Common myeloid progenitor, CD34-positive (primary cell): ENCODE measurements at places on chromosomes 16 and 17.
A peak's percentile ranks its signal among the peaks of the same experiment; 100 is the strongest.

GRCh38 chr17:65593092-65593854 is 31.8 kb upstream of the AXIN2 start:
- DNase-seq = no peak

DNA sequence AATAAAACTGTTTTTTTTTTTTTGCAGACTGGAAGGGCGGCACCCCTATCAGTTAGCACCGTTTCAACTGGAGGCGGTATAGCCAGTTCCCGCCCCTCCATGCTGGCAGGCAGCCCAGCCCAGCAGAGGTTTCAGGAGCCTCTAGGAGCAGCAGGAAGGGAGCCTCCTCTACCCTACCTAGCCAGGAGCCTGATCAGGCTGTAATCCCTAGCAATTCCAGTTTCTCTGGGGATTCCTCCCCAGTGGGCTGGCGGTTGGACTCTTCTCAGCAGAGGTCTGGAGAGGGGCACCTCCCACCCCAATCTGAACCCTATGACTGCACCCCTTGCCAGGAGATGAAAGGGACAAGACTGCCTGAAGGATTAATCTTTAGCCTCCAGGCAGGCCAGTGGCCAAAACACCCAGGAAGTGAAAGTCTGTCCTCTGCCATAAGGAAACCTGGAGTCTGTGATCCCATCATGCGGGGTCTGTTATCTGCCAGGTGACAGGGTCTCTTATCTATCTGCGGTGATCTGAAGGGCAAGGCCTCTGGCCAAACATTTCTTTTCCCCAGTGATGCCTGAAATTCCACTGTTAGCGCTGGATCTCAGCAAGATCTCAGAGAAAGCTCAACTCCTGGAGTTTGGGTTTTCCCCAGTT is 4.9 kb upstream of the CDH1 start:
- no peak for DNase-seq

GRCh38 chr16:84892097-84892496 is 72.3 kb downstream of the CRISPLD2 start:
- no peak for DNase-seq

DNA sequence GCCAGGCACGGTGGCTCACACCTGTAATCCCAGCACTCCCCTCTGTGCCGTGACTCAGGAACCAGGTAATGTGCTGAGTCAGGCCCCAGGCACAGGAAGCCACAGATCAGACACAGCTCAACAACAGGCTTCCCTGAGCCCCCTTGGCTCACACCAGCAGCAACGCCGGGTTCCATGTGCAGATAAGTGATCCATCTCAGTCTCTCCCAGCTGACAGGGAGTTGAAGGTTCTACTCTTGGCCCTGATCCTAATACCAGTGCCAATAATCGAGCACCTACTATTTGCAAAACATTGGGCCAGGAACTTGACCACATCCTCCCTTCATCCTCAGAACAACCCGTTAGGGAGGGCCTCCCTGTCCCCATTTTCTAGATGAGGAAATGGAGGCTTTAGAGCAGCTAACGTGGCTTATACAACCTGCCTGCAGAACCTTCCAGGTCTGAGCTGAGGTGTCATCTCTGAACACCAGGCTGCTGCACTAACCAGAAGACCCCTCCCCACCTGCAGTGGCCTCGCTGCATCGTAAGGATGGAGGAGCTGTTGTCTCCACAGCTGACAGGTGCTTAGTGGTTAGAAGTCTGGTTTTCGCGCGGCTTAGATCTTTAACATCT is 64.8 kb upstream of the AMZ2 start:
- peak; percentile 87 for DNase-seq

DNA sequence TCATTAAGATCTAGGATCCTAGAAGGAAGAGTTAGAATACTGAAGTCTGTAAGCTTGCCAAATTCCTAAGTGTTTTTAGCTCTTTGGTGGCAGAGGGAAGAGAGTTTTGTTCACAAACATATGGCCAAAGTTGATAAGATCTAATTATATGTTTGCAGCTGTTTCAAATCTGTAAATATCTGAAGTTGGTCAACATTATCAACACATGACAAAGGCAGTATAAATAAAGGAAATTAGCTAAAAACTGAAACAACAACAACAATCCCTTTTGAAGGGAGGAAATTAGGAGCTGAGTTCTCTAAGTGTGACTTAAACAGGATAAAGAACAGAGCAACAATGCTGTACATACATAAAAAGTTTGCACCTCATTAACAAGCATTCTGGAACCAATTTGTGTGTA is 208.7 kb downstream of the KCNJ2 start:
- DNase-seq = no peak

GRCh38 chr17:78122216-78122930 is 6.2 kb downstream of the TMC6 start:
- DNase-seq = peak; percentile 69

- no peak for DNase-seq
These were observed 11.0 kb downstream of the NPTX1 start for GRCh38 chr17:80465327-80465974.

DNA sequence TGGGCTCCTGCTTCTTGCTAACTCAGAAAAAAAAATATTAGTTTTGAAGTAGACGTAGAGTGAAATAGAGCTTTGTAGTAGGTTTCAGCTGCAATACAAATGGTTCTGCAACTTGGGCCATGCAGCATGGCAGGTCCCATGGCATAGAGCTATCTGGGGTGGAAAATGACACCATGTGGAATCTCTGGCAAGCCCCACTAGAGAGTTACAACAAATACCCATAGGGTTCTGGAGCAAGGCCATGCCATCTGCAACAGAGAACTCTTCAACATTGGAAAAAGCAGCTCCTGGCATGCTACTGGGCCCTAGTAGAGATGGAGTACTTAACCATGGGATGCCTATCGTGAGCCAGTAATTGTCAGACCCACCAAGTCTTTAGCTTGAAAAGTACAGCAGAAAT is 25.3 kb upstream of the RBBP6 start:
- DNase-seq = no peak

GRCh38 chr17:45107293-45108010 is 24.9 kb downstream of the PLCD3 start:
- DNase-seq = no peak

GRCh38 chr17:39935909-39936308 is 8.4 kb downstream of the LRRC3C start:
- no peak for DNase-seq

DNA sequence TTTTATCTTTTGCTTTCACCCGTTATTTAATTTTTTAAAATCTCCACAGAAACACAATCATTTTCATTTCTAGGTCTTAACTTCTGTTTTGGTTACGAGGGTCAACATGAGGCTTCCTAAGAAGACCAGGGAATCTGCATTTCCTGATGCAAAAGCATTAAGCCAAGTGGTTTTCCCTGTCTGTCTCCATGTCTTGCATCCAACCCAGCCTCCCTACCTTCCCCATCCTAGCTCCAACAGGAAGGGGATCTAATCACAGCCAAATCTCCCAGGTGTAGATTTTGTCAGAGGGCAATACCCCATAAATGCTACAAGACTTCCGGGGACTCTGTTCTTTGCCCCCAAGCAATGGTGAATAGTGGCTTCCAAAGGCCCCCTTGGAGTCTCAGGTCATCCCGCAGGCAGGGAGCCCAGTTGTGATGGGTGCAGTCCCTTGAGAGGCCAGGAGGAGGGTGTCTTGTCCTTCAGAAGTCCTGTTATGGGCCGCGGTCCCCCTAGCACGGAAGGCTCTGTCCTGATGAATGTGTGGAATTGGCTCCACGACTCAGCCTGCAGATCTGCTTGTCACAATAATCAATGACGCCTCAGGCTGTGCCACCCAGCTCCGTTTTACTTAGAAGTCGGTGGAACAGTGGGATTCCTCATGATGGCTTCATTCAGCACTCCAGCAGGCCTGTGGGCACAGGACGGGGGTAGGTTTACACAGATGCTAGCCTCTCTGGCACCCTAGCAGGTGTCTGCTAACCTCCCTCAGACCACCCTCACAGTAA is 141.1 kb downstream of the RGS9 start:
- peak; percentile 49 for DNase-seq

DNA sequence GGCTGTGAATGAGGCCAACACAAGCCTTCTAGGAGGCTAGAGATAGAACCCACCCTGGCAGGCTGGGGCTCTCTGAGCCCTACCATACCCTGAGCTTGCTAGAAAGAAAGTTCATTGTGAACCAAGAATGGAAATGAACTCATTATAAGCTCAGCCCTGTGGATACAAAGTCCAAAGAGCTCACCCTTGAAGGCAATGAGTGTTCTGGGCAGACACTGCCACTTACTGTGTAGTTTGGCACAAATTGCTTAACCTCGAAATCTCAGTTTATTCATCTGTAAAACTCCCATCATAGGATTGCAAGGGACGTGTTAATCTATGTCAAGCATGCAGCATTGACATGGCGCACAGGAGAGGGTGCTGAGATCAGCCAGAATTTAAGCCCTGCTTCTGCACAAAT is 5.5 kb downstream of the KDM8 start:
- no peak for DNase-seq

- DNase-seq = no peak
These were observed 173.1 kb downstream of the PARN start for GRCh38 chr16:14456793-14457481.

DNA sequence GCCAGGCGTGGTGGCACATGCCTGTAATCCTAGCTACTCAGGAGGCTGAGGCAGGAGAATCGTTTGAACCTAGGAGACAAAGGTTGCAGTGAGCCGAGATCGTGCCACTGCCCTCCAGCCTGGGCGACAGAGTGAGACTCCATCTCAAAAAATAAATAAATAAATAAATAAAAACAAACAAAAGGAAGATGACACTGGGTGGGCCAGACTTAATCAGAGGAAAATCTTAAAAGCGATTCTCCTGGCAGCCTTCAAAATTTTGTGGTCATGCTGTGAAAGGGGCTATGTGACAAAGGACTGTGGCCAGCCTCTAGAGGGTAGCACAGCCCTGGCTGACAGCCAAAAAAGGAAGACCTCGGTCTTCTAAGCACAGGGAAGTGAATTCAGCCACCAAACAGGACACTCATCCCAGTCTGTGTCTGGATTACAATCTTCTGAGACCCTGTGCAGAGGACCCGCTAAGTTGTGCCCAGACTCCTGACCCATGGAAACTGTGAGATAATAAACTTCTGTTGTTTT is 391.1 kb downstream of the CNTNAP4 start:
- DNase-seq = peak; percentile 9

GRCh38 chr17:76189741-76190140 is 48.7 kb upstream of the FOXJ1 start:
- no peak for DNase-seq

DNA sequence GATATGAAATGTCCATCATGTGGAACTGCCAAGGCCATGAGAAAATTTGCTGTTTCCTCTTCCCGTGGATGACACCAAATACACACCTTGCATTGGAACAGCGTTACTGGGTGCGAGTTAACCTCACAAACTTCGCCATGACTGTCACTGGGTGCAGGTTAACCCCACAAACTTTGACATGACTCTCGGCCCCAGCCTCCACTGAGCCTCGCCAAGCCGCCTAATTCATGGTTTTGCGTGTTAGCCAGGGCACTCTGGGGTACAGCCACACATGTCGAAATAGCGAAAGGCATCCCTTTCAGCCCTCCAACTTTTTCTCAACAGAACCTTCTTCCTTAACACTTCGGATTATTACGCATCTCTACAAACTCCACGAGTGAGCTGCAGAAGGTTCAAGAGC is 10.6 kb upstream of the KCTD5 start:
- DNase-seq = no peak

DNA sequence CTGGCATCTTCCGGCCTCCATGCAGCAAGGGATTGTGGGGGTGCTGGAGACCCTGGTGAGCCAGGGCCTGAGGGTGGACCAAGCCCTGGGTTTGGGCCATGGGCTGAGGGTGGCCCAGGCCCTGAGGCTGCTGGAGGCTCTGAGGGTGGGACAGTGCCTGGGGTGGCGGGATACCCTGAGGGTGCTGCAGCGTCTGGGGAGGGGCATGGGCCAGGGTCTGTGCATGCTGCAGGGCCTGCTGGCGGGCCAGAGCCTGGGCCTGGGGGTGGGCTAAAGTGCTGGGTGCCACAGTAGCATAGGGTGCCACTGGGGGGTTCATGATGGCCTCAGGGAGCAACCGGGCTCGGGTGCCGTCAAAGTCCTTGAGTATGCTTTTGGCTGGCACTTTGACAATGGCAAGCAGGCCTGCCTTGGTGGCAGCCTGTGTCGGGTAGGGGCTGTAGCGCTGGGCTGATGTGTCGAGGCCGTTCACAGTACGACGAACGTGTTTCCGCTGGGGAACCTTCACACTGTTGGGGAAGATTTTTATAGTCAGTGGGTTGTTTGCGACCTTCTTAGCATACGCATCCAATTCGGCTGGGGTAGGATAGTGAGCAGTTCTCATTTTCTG is 15.6 kb downstream of the TRAF4 start:
- no peak for DNase-seq

DNA sequence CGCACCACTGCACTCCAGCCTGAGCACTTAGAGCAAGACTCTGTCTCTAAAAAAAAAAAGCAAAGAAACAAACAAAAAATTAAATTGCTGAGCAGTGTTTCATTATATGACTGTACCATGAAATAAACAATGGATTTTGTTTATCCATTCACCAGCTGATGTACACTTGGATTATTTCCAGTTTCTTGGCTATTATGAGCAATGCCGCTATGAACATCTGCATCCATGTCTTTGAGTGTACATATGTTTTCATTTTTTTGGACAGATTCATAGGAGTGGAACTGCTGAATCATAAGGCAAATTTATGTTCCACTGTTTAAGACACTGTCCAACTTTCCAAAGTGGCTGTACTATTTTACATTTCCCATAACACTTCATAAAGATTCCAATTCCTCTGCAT is 8.0 kb downstream of the RNF157 start:
- DNase-seq = peak; percentile 39

DNA sequence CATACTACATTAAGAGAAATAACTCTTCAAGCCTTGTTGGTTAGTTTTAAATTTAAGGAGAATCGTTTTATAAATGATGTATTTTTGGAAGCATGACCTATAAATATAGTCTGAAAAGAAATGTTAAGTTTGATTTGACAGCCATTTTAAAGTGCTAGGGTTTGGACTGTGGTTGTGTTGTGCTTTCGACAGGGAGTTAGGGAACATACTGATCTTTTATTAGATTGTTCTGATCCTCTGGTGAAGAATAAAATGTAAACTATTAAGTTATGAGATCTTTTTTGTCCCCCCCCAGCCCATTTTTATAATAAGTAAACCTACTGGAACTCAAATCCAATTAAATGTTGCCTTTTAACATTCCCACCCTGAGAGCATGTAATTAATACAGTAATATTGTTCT is 12.0 kb downstream of the TAF15 start:
- no peak for DNase-seq

DNA sequence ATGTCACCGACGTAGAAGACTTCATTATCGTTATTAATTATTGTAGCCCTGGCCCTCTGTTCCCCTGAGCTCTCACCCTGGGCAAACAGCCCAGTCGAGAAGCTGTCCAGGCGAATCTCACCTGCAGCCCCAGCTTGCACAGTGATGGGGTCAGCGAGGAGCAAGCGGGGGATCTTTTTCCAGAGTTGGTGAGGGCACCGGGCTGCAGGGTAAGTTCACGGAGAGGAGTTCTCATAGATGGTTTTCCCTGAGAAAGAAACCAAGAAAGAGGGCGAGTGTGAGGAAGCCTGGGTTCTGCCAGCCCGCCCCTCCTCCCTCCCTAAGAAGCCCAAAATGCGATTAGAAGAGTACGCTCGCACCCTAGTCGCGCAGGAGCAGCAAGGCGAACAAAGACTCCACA is 436 bp downstream of the SPAG5 start:
- no peak for DNase-seq

GRCh38 chr17:82858376-82859126 is 18.7 kb upstream of the ZNF750 start:
- no peak for DNase-seq
